ENCODE measurements at places on chromosomes 5 and 9. TPM values are rescaled to one million over a fixed set of nuclear protein-coding genes. Genes with fewer than 3 reads are reported as not detected.

INSL6 gene
- not detected for total RNA-seq

SH2D3C gene
- total RNA-seq = not detected

TTC16 gene
- not detected for total RNA-seq

CYLC2 gene
- not detected for total RNA-seq

PSD2 gene
- not detected for total RNA-seq

ST8SIA4 gene
- 13.9 TPM for total RNA-seq

CER1 gene
- total RNA-seq = not detected

C5orf58 gene
- total RNA-seq = not detected

STPG3 gene
- not detected for total RNA-seq

ADAMTS19 gene
- total RNA-seq = not detected

ADAMTS6 gene
- 28.7 TPM for total RNA-seq

CARTPT gene
- not detected for total RNA-seq

SLC6A3 gene
- not detected for total RNA-seq

Measured in LHCN-M2 (cell line).